ENCODE measurements at places on chromosomes 5 and 9.

GRCh38 chr9:81637276-81637675, 52.1 kb downstream of the TLE1 start:
- H3K27me3 ChIP-seq: no peaks in the 10 kb centered on the region
- no peaks in the 10 kb centered on the region for H3K36me3 ChIP-seq
- no peak overlapping the region for H3K4me3 ChIP-seq
- DNase-seq: no peak
- H3K4me1 ChIP-seq: no peaks in the 10 kb centered on the region
- H3K27ac ChIP-seq: no peak overlapping the region

DNA sequence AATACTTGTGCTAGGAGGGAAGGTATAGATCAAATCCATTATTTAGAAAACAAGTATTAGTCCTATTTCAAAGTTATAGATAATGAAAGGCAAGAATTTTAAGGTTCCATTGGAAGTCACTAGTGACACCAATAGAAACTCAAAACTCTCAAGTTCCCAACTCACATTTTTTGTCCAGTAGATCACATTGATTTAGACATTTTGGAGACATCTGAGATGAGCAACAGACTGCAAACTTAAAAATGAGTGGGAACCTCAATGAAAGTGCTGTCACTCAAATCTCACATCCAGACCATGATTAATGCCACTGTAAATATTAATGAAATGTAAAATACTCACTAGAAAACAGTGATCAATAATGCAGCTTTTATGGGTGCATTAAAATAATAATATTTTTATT, 405.0 kb downstream of the ENC1 start:
- H3K4me3 ChIP-seq: no peak overlapping the region
- no peaks in the 10 kb centered on the region for H3K27me3 ChIP-seq
- no peaks in the 10 kb centered on the region for H3K36me3 ChIP-seq
- no peak for DNase-seq
- no peak overlapping the region for H3K27ac ChIP-seq

DNA sequence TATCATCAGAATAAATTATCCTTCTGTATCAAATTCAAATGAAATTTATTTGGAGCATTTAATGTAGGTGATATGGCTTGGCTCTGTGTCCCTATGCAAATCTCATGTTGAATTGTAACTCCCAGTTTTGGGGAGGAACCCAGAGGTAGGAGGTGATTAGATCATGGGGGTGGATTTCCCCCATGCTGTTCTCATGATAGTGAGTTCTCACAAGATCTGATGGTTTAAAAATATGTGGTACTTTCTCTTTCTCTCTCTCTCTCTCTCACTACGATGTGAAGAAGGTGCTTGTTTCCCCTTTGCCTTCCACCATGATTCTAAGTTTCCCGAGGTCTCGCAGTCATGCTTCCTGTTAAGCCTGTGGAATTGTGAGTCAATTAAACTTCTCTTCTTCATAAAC, 678.4 kb upstream of the RGMB start:
- H3K4me1 ChIP-seq: no peaks in the 10 kb centered on the region
- H3K4me3 ChIP-seq: no peak overlapping the region
- no peaks in the 10 kb centered on the region for H3K27me3 ChIP-seq
- no peak for DNase-seq

DNA sequence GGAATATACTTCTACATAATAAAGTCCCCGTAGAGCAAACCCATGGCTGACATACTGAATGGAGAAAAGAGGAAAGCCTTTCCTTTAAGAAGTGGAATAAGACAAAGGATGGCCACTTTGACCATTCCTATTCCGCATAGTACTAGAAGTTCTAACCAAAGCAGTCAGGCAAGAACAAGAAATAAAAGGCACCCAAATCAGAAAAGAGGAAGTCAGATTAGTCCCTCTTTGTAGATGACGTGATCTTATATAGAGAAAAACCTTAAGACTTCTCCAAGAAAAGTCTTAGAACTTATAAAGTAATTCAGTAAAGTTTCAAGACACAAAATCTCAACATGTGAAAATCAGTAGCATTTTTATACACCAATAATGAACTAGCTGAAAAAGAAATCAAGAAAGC, 133.9 kb downstream of the GIN1 start:
- no peak for DNase-seq
- no peaks in the 10 kb centered on the region for H3K27me3 ChIP-seq
- H3K4me3 ChIP-seq: no peak overlapping the region
- H3K4me1 ChIP-seq: no peaks in the 10 kb centered on the region
- no peaks in the 10 kb centered on the region for H3K36me3 ChIP-seq

DNA sequence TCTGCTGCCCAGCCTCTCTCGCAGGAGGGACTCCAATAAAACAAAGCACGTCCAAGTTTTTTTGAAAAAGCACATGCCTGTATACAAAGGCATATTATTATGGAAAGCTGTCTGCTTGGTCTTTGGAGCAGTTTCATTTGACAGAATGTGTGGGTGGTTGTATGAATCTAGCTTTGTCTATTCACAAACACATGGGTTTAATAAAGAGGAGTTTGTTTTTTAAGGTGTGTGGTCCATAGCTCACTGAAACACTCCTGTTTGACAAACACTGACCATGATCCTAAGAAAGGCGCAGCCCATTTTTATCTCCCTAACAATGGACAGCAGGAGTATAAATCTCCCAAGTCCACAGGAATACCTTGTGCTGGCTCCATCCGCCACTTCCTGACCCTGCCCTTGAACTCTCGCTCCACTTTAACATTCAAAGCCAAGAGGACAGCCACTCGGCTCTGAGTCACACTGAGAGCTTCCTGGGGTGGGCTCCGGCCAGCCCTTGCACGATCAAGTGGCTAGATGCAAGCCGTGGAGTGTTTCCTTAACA, 371.9 kb downstream of the EBF1 start:
- no peaks in the 10 kb centered on the region for H3K27me3 ChIP-seq
- H3K4me3 ChIP-seq: no peak overlapping the region
- H3K4me1 ChIP-seq: no peaks in the 10 kb centered on the region

- H3K4me3 ChIP-seq: no peak overlapping the region
- no peak overlapping the region for H3K27ac ChIP-seq
- no peak for DNase-seq
- H3K27me3 ChIP-seq: no peaks in the 10 kb centered on the region
- H3K4me1 ChIP-seq: no peaks in the 10 kb centered on the region
Observed at GRCh38 chr5:91343916-91344315, 39.2 kb downstream of the ARRDC3 start.

DNA sequence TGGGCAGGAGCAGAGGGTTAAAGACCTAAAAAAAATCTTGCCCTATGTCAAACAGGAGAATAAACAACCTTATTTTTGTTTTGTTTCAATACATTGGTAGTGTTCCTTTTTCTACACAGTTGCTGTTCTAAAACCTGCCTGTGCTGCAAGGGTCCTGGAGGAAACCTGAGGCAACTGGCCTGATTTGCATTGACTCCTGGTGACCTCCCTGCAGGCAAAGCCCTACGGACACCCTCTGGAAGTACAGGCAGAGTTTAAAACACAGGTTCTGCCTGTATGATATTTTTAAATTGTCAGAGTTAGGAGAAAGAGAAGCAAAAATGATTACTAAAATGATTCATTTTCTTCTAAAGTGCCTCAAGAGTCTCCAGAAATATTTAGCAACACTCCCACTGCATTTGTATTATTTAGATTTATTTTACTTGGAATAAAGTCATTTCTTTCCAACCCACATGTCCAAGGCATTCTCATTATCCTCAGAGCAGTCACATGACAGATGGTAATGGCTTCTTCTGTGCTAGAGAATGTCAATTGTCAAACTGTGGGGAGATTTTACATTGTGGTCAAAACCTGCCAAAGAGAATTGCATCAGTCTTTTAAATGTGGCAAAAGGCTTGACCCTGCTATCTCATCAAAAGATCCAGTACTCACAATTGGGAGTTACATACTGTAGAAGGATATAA, 559.6 kb downstream of the CETN3 start:
- no peaks in the 10 kb centered on the region for H3K27me3 ChIP-seq
- no peak overlapping the region for H3K27ac ChIP-seq
- H3K4me1 ChIP-seq: no peaks in the 10 kb centered on the region
- H3K36me3 ChIP-seq: no peaks in the 10 kb centered on the region

DNA sequence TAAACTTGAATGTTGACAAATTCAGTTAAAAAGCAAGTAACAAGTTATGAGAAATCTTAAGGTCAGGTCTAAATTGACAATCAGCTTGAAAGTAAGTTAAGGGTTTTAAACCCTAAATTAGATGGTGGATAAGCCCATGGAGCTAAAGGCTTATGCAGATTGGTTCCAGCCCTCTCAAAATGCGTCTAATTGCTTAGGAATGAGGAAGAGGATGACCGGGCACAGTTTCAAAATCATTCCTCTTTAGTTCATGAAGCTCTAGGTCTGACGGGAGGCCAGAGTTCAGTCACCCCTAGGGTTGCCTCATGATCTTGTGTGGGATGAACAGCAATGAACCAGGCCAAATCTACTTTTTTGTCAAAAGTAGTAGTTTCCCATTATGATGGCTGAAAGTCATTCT, 75.4 kb downstream of the SLC38A9 start:
- H3K4me3 ChIP-seq: no peak overlapping the region
- H3K27me3 ChIP-seq: no peaks in the 10 kb centered on the region
- no peaks in the 10 kb centered on the region for H3K36me3 ChIP-seq
- peak overlapping the region; percentile 59 for H3K27ac ChIP-seq
- peaks cover 28% of the 10 kb centered on the region for H3K4me1 ChIP-seq

DNA sequence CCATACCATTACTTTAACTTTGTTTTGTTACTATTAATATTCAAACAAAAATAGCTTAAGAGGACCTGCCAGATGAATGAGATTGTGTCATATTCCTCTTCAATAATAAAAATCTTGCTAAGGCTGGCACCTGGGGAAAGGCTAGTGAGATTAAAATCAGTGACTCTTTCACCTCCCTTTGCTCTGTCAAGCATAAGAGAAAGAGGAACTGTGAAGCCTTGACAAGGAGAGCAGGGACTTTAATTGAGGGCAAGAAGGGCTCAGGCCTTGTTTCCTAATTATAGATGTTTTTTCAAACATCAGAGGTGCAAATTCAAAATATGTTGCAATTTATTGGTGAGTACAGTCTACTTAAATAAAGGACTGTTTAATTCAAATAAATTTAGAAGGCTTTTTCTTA, 91.7 kb downstream of the SPATA31D1 start:
- H3K4me1 ChIP-seq: no peaks in the 10 kb centered on the region
- H3K36me3 ChIP-seq: no peaks in the 10 kb centered on the region
- H3K27me3 ChIP-seq: no peaks in the 10 kb centered on the region

GRCh38 chr5:64612344-64612961, 77.8 kb upstream of the SHISAL2B start:
- H3K27me3 ChIP-seq: no peaks in the 10 kb centered on the region

DNA sequence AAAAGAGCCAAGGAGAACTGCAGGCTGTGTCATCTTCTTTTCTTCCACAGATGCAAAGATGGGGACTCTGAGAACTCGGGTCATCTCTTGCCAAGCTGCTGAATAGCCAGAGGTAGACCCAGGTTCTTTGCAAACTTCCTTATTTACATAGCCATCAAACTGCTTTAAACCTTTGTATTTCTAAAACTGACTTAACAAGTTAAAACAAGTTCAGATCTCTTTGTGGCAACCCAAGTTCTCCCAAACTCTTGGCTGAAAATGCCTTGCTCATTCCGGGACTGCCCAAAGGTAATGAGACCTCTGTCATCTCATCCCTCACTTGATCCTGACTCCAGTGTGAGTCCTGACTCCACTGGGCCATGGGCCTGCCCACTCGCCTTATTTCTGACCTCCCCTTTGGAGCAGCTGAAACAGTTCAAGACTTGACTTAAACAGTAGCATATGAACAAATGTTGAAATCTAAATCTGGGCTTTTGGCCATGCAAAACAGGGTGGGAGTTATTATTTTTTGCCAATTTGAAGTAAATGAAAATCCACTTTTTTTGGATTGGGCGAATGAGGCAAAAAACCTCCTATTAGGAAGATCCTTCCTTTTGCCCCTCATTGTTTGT, 50.6 kb downstream of the FBXL7 start:
- no peaks in the 10 kb centered on the region for H3K36me3 ChIP-seq
- H3K4me1 ChIP-seq: no peaks in the 10 kb centered on the region
- no peak overlapping the region for H3K27ac ChIP-seq
- no peaks in the 10 kb centered on the region for H3K27me3 ChIP-seq
- no peak overlapping the region for H3K4me3 ChIP-seq

DNA sequence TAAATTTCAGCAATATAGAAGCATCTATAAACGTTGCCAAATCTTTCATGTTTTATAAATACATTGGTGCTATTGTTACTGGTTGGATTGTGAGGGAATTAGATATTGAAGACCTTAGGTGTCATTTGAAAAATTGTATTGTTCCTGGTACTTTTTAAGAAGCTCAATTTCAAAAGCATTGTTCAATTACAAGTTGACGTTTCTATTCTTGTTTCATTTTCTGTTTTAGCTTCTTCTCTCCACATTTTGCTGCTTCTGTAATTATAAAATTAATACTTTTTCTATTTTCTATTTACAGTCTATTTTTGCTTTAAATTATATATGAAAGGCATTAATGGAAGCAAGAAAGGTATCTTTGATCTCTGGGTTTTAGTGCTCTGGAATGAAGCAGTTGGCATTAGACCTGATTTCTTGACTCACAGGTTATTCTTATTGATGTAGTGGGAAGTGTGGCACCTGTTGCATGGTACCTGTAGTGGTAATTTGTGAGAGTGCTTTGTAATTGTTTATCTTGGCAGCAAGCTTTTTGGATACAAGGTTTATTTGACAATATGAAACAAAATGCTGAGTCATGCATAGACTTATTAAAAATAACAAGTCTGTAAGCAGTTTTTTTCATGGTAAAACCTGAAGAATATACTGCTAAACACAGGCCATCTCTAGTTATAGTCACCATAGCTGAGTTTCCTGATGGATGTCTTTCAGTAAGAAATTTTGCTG, 13.2 kb downstream of the MACIR start:
- peak overlapping the region; percentile 9 for H3K27ac ChIP-seq
- H3K4me3 ChIP-seq: no peak overlapping the region
- DNase-seq: peak; percentile 69
- no peaks in the 10 kb centered on the region for H3K36me3 ChIP-seq

- no peaks in the 10 kb centered on the region for H3K27me3 ChIP-seq
- no peak for DNase-seq
- no peaks in the 10 kb centered on the region for H3K4me1 ChIP-seq
- H3K36me3 ChIP-seq: no peaks in the 10 kb centered on the region
- no peak overlapping the region for H3K4me3 ChIP-seq
- H3K27ac ChIP-seq: no peak overlapping the region
Observed at GRCh38 chr9:122988920-122989621, 44.4 kb upstream of the GPR21 start.

DNA sequence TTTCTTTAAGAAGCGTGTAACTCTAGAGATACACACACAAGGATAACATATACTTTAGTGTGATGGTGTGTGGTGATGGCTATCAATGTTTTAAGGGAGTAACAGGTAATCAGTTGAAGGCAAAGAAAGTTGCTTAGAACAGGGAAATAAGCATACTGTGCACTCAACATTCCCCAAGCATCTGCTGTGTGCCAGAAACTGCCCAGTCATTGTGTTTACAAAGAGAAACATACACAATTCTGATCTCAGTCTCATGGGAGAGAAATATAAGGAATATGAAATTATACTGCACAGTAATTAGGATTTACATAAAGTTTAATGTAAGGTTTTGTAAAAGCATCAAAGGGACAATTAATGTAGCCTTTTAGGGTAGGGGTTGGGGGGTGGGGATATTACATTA, 224.1 kb upstream of the TYRP1 start:
- no peaks in the 10 kb centered on the region for H3K4me1 ChIP-seq
- no peak overlapping the region for H3K27ac ChIP-seq
- H3K27me3 ChIP-seq: no peaks in the 10 kb centered on the region
- H3K4me3 ChIP-seq: no peak overlapping the region

- no peaks in the 10 kb centered on the region for H3K4me1 ChIP-seq
- peaks cover 45% of the 10 kb centered on the region for H3K36me3 ChIP-seq
- H3K4me3 ChIP-seq: no peak overlapping the region
- no peak for DNase-seq
Observed at GRCh38 chr9:130626249-130626996, 38.0 kb upstream of the PRDM12 start.

- DNase-seq: no peak
- no peaks in the 10 kb centered on the region for H3K4me1 ChIP-seq
- no peaks in the 10 kb centered on the region for H3K27me3 ChIP-seq
- H3K36me3 ChIP-seq: no peaks in the 10 kb centered on the region
- no peak overlapping the region for H3K27ac ChIP-seq
Observed at GRCh38 chr5:168599826-168600225, 20.7 kb upstream of the PANK3 start.

Measured in pancreas (tissue), 10 donors.